ENCODE measurements at places on chromosomes 2 and 18.

- DNase-seq = no peak
These were observed 349.8 kb upstream of the SPRED2 start for GRCh38 chr2:65782186-65782585.

GRCh38 chr2:22801970-22802369, 583.0 kb upstream of the KLHL29 start:
- no peak for DNase-seq

- DNase-seq = no peak
These were observed 51.2 kb upstream of the POMC start for GRCh38 chr2:25219621-25220020.

- DNase-seq = no peak
These were observed 115.1 kb downstream of the CDH20 start for GRCh38 chr18:61448316-61448715.

DNA sequence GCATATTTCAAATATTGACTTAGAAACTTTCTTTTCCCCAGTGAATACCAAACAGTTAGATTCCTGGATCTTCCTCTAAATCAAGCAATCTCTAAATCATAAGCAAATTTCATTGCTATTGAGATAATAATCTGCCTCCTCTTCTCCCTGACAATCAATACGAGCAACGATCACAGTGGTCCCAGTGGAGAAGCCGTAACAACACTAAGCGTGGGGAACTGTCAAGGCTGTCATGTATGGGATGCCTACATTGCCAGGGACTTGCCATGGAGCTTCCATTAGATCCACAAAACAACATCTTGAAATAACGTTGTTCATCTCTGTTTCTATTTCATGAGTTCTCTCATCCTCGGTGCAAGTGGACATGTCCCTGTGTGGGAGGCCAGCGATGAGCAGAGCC, 61.3 kb downstream of the SNTG2 start:
- DNase-seq = no peak

GRCh38 chr2:81481242-81481993, 1176.9 kb upstream of the LRRTM1 start:
- no peak for DNase-seq

DNA sequence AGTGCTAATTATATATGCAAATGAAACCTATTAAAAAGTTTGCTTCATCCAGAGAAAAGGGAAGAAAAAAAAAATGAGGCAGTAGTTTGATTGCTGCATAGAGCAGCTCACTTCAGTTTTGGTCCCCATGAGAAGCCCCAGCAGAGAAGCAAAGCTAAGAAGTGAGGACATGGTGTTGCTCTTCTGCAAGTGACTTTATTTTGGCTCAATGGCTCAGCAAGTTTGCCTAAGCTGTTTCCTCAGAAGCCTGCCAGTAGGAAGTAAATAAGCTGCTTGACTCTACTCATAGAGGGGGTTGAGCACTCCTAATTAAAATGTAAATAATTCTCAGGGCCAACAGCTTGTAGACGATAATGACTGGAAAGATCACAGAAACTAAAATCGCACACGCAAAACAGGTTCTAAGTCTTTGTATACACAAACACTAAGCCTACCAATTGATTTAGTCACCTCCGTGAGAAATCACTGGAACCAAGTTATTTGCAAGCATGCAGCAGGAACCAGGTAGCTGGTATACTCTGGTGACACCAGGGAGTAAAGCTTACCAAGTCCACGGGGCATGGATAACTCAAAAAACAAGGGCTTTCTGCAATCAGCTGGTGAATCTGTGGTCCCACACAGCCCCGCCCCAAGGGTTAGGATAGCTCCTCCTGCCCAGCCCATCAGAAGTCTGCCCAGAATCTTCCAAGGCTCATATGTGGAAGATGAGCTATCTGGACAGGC, 39.7 kb upstream of the NABP1 start:
- DNase-seq = peak; percentile 19

GRCh38 chr2:241612156-241613016, 24.6 kb downstream of the THAP4 start:
- no peak for DNase-seq

DNA sequence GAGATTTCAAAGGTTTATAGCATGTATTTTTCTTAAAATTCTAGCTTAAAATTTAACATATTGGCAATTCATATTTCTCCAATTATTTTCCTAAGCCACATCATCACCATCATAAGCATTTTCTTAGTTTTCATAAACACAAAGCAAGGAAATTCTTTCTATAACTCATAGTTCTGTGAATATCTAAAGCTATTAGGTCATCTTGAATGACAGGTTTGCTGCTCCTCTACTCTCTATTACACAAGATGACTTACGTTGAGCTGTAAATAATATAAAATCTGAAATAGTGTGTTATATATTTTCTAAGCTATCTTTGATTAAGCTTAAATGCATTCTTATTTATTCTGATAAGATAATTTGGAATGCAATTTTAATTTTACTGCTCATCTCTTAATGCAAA, 984.6 kb upstream of the CNTNAP5 start:
- no peak for DNase-seq

DNA sequence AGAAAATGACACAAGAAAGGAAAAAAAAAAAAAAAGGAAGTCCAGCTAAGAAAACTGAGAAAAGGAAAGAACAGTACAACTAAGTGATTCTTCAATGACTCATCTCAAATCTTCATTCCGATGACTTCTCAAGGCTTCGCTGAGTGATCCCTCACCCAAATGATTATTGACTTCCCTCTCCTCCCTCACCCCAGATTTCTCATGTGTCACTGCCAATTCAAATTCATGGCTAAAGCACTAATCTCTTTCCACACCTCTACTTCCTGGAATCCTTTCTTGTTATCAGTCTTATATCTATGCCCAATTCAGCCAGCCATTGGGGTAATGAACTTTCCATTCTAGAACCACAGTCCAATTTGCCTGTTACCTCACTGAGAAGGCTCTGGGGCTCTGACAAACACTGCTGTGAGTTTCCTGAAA, 7.2 kb upstream of the ABCB11 start:
- DNase-seq = no peak

DNA sequence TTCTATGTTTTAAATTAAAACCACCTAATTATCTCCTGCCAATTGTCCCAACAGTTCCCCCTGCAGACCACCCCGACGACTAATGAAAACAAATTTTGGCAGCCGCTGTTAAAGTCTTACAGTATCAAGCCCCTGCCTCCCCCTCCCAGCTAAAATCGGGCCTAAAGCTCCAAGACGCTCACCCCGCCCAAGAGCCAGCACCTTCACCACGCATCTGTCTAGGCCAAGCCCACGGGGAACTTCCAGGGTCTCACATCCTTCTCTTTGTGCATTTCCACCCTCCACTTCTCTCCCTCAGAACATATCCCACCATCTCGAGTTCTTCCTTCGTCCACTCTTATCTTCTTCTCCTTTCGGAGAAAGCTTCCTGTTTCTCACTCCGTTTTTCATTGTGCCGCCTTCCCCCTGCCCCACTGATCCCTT, 445 bp downstream of the PRPF40A start:
- DNase-seq = peak; percentile 31

DNA sequence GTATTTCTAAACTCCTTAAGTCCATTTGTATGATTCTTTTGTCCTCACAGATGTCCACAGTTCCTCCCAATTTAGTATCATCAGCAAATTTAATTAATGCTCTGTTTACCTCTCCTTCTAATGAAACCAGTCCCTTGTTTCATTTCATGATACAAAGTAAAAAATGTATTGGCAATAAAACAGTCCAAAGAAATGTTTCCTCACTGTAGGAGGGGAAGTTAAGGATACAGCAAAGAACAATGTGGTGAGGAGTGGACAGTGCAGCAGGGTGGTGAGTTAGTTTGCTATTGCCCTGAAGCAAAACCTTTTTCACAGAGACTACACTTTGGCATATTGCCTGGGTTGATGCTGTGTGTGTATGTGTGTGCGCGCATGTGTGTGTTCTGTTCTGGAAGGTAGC, 401.5 kb downstream of the ARHGAP15 start:
- no peak for DNase-seq

DNA sequence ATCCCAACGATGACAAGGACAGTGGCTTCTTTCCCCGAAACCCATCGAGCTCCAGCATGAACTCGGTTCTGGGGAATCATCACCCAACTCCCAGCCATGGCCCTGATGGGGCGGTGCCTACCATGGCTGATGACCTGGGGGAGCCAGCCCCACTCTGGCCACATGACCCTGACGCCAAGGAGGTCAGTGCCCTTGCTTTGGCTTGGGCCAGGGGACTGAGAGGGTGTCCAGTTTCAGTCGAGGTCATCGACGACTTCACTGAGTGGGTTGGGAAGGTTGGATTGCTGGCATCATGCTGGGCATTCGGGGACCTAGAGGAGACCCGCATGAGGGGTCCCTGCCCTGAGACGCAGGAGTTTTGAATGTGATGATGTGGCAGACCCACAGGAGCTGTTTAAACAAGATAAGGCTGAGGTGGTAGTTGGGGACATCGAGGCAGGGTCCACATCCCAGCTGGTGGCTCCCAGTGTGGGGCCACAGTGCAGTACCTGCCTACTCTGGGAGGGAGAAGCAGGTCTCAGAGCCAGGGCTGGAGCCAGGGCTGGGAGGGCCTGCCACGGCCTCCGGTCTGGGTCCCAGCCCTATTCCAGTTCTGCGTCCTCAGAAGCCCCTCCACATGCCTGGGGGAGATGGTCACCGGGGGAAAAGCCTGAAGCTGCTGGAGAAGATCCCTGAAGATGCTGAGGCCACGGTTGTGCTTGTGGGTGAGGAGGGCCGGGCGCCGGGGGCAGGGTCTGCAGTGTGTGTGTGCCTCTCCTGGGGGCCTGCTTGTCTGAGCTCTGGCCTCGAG, 6.0 kb downstream of the SLC4A3 start:
- DNase-seq = no peak

- DNase-seq = no peak
These were observed 78.2 kb upstream of the GALNT3 start for GRCh38 chr2:165872101-165872791.

DNA sequence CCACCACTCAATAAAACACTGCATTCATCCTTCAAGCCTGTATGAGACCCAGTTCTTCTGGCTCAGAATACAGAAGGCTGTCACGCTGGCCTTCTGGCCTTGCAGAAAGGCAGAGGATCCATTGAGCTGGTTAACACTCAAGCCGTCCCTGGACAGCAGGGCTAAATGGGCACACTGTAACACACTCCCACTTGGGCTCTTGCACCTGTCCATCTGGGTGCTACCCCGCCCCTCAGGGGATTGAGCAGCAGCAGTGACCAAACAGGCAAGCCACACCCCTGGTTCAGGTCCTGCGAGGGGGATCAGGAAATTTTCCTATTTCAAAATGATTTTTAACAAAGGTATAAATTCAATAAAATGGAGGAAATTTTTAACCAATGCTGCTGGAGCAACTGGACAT, 936.0 kb downstream of the CNTNAP5 start:
- no peak for DNase-seq

DNA sequence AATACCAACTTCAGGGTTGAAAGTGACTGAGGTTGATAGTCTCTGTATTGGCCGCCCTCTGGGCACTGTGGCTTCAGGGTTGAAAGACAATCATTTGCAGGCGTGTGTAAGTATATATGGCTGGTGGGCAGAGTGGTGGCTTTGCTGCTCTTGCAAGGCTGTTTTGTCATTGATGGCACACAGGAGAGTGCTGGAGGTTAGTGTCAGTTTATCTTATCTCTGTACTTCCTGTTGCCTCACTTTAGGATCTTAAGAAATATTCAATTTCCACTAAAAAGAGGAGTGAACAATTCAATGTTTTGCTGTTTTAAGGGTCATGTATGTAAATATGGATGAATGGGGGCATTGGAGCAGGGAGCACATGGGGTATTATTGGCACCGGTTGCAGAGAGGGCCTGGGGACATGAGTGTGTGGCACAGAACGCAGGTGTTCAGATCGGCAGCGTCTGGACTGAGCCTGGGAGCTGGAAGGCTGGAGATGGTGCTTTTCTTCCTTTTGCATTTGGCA, 51.5 kb downstream of the NCK2 start:
- DNase-seq = peak; percentile 52

DNA sequence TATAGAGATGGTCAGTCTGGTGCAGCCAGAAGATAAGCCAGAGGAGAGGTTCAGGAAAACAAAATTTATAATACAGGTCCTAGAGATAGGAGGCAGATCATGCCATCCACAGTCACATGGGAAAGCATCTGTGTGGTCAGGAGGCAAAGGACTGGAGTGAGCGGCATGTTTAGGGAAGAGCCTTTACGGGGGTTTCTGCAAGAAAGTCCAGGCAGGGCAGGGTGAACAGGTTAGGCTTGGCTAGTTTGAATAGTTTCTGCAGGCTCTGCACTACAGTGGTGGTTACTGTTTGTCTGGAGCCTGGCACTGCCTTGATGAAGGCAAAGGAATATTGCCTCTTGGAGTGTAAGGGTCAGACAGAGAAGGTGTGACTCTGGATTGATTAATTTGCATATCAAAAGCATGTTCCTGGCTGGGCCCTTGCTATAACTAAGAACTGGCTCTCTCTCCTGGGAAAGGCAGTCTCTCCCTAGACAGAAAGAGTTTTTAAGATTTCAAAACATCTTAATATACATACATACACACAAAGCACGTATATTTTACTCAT, 1034.7 kb upstream of the CHAC2 start:
- no peak for DNase-seq

DNA sequence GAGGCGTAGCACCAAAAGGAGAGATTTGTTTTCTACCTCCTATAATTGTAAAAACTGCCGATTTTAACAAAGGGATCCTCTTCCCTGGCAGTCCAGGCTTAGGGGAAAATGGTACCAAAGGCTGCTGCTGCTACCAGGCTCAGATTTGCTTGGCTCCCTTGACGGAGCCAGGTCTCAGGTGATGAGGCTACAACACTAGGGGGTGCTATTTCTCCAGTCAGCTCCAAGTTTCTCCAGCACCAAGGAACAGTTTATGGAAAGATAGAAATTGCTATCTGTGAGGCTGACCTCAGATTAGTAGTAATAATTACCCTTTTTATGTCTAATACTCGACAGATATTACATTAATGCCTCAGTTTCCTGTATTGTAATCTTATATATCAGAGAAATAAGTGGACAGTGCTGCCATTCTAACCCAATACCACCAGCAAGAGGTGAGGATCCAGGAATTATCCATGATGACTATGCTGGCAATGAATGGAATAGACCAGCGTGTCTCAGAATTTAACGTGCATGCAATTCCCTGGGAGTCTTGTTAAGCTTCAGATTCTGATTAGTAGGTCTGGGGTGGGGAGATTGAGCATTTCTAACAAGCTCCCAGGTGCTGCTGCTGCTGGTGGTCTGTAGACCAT, 111.3 kb downstream of the ESCO1 start:
- peak; percentile 27 for DNase-seq

- no peak for DNase-seq
These were observed 184.3 kb downstream of the GULP1 start for GRCh38 chr2:188475945-188476344.

GRCh38 chr2:37872192-37872750, 52.8 kb upstream of the RMDN2 start:
- no peak for DNase-seq

DNA sequence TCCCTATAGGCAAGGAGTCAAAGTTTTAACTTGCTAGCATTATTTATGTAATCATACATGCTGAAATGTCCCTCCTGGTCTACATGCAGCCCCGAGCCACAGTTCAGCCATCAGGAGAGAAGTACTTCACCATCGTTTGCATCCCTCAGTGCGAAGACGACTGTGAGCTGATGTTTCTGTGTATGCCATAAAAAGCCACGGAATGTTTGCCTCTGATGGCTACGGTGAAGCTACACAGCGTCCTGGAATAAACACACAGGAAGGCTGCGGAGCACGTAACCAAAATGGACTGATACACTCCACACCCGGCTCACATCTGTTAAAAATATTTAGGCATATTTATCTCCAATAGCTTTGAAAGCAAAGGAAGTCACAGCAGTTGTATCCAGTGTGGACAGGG, 4.3 kb upstream of the SALL3 start:
- no peak for DNase-seq

GRCh38 chr2:109277406-109277805, 148.4 kb downstream of the SH3RF3 start:
- DNase-seq = no peak

Measured in CD4-positive, alpha-beta T cell treated with Interleukin-17A for 4 hours (primary cell).